LoVo (cell line): ENCODE measurements at places on chromosomes 1 and 21.

DNA sequence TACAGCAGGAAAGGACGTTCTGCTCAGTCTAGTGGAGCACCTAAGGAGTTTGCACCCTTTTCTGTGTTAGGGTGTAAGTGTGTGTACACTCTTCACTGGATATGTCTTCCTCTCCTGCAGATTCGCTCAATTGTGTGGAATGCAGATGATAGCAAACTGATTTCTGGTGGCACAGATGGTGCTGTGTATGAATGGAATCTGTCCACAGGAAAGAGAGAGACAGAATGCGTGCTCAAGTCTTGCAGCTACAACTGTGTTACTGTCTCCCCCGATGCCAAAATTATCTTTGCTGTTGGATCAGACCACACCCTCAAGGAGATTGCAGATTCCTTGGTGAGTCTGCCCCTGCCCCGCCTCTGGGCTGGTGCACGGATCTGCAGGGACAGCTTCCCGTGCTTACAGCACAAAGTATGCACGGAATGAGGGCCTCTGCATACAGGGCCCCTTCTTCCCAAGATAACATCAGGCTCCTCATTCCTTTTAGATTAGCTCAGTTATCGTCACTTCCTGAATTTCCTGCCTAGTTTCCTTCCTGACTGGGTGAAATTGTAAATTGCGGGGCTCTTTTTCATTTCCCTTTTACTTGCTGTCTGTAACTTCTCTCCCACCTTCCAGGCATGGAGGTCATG is 34.6 kb downstream of the CFAP57 start:
- peak; percentile 90 for DNase-seq

- DNase-seq, result no peak
Observed at GRCh38 chr1:234743791-234744611, 134.0 kb upstream of the IRF2BP2 start.

DNA sequence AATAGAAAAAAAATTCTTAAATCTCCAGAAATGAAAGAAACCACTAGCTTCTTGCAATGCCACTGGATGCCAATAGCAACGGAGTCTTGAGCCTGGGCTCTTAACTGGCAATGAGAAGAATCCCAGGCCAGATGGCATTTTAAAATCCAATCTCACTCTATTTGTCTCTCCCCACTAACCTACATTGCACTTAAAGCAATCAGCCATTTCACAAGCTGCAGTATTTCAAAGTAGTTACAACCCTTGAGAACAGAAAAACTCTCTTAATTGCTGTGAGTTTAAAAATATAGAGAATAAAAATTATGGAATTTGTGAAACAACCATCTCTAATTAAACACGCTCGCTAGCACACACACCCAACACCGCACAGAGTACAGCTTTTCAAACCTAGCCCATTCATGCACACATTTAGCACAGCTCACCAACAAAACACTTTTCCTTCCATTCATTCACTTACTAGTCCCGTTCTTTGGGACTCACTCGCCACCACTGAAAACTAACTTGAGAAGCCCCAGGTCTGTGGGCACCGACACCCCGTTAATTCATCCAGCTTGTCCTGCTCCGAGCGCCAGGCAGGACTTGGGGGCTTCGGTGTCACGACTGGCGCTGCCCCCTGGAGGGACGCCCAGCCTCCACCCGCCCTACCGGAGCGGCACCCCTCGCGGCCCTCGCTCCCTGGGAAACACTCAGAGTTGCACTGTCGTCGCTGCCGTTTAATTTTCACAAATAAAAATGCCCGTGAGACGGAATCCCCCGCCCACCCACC is 1.0 kb downstream of the DDAH1 start:
- DNase-seq, result no peak

- DNase-seq, result no peak
Observed at GRCh38 chr21:46183910-46184624, at the start of gene SPATC1L. Gene SPATC1L, minus strand, starts transcription at chr21:46184459. Its CDS starts 1,643 bp downstream, at chr21:46182816.

DNA sequence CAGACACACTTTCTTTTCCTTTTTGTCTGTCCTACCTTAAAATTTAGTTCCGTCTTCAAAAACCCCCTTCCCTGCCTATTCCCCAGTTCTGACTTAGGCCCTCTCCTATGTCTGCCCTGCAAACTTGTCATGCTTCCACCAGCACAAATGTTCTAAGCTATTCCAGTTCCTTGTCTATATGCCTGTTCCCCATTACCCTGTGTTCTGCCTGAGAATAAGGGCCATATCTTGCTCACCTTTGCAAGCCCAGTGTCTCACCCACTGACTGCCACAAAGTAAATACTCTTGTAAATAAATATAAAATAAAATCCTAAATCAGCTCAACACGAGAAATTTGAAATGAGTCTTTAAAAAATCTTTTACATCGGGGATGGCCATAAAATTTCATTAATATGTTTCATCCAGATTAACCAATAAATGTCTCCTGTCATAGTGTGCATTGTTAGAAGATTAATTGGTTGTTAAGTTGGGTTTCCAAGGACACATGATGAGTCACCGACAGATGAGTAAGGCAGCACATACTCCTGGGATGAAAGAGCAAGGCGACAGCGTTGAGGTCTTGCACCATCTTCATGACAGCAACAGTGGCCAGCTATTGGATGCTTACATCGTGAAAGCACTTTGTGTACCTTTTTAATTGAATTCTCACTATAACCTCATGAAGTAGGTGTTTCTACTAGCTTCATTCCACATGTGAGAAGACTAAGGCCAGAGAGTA is 92.6 kb upstream of the NGF start:
- peak; percentile 67 for DNase-seq

DNA sequence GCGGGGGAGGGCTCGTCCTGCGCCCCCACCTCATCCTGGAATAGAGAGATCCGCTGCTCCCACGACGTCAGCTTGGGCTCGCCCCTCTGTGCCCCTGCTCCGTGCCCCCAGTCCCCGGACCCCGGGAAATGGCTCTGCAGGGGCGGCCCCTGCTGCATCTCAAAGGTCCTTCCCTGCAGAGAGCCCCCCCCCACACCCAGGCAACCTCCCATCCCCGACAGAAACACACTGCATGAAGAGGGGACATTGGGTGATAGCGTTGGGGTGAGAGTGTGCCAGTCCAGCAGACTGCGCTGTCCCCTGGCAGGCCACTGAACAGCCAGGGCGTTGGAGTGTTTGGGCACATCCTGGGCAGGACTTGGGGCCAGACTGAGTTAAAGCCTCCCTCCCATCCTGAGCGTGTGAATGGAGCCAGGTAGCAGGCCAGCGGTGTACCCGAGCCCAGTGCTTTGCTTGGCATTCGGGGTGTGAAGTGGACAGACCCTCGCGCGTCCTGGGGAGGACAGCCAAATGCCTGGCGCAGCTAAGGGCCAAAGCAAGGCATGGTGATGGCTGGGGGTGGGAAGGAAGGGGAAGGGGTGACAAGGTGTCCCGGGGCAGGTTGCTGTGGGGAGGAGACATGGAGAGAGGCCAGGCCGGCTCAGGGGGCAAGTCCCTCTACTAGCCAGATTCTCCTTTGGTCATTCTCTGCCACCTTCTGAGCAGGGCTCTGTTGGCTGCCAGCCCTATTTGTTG is 633 bp upstream of the ETNK2 start:
- no peak for DNase-seq

DNA sequence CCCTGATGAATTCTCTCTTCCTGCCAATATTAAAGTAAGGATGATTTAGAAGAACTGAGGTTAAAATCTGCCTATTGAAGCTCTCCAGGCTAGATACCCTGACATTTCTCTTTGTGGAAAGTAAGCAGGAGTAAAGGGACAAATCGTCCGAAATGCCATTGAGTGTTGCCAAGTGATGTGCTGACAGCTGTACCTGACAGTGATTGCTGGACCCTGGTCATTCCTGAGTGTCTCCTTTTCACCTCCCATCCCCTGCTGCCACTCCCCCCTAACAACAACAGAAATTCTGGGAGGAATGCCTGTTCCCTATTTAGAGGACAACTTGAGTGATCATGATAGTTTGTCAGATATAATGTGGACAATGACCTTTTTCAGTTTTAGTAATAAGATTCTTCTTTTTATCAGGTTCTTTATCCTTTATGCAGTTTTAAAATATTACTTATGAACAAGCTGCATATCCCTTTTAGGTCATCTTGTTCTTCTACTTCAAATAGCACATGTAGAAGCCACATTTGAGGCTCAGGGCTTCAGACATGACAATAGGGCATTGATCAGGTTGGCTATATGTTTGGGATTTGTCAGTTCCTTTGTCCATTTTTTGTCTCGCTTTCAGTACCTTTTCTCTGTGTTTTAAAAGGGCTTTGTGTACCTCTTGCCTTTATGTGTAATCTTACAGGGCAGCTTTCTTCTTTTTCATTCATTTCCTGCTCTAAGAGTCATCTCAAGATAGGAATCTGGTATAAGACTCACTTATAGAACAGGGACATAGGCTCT is 56.0 kb downstream of the ITSN1 start:
- DNase-seq, result no peak

DNA sequence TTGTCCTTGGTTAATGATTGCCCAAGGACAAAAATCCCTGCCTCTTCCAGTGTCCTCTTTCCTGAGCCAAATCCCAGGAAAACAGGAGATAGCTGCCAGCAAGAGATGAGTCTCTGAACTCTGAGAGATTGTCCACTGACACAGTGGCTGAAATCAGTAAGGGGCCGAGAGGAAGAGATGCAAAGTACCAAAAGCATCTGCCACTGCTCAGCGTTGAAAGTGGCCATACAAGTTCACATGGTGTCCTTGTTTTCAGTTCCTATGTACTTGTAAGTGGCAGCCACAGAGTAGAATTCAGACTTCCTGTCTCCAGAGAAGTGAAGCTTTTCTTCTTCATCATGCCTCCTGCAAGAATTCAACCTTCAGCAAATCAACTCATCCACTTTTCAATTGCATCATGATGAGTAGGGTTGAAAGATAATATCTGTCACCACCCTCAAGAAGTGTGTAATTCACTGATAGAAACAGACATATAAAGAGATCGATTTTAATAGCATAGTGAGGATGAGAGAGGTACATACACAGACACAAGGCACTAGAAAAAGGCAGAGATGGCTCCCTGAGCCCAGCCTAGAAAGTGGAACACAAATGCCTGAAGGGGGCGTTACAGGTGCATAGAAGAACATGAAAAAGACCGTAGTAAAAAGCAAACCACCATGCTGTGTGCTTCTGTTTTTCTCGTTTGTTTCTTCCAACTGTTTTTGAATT is 185.8 kb downstream of the MRPL39 start:
- DNase-seq, result peak; percentile 2

DNA sequence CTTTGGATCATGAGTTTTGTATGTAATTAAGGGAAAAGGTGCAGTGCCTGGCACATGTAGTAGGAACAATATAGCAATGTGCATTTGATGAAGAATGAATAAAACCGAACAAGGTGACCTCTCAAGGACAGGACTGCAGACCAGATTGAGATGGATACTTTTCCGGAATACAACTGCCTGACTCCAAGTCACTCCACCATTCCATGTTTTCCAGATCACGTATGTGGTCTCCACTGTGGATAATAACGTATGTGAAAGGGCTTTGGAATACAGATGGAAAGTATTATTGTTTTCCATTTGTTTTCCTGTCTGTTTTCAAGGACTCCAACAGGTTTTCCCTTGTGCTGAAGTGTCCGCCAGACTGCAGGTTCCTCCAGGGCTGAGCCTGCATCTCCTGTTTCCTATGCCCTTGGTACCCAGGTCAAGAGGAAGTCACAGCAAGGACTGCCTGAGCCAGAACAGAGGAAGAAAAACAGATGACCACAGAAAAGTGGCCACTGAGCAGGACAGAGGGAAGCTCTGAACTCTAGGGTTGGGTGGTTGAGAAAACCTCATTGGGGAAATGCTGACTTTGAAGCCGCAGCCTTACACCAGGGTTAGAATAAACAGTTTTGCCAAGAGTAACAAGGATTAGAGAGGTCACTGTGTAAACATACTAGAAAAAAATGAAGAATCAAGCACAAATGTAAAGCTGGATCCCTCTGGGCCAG is 4.0 kb downstream of the CFAP45 start:
- no peak for DNase-seq

DNA sequence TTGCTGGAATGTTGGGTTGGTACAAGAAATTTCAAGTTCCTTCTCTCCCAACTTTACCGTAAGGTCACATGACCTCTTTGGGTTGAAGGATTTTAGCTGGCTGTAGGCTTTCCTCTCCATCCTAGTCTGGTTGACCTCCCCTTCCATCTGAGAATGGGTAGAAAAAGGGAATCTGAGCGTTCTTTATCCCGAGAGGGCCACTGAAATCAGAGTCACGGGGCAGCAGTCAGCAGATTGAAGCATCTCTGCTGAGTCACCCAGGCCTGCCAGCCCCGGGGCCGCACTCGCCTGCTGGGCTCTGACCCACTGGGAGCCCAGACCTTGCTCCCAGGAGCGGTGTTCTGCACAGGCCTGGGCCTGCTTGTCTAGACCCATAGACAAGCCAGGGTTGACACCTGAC is 31.0 kb downstream of the TMCC2 start:
- no peak for DNase-seq

- no peak for DNase-seq
Observed at GRCh38 chr1:81549588-81550127, 251.1 kb upstream of the ADGRL2 start.

- DNase-seq, result no peak
Observed at GRCh38 chr1:6310116-6310848, 49.4 kb upstream of the GPR153 start.

- no peak for DNase-seq
Observed at GRCh38 chr1:19436716-19437476, 48.4 kb downstream of the CAPZB start.

DNA sequence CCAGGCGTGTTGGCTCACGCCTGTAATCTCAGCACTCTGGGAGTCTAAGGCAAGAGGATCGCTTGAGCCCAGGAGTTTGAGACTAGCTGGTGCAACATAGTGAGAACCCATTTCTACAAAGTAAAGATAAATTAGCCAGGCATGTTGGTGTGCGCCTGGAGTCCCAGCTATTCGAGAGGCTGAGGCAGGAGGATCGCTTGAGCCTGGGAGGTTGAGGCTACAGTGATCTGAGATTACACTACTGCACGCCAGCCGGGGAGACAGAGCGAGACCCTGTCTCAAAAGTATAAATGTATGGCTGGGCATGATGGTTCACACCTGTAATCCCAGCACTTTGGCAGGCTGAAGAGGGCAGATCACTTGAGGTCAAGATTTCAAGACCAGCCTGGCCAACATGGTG is 51.5 kb upstream of the LBR start:
- no peak for DNase-seq

GRCh38 chr1:1282998-1283397 is 2.8 kb downstream of the SCNN1D start:
- DNase-seq, result no peak

- no peak for DNase-seq
Observed at GRCh38 chr1:13892671-13893325, 192.8 kb downstream of the PRDM2 start.

DNA sequence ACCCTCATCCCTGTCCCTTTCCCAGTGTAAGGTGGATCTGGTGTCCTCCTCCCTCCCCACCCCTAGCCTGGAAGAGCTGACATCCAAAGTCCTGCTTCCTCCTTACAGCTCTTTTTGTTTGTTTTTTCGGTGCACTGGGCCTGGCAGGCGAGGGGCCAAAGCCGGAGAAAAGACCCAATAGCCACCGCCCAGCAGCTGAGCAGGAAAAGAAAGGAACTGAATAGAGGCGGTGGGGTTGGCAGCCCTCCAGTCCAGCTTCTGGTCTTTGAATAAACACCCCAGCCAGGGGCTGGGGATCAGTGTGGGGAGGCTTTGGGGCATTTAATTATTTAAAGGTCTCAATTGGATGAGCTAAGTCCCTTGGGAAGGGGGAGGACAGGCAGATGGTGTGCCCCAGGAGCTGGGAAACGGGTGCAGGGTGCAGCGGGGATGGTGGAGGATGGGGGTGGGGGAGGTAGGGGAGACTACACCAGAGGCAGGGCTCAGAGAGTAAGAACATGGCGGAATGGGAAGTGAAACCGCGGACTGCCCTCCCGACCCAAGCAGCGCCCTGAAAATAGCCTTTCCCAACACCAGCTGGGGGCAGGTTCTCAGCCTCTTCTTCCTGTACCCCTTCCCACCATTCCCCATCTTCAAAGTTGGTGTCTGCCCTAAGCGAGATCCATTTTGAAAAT is 20.2 kb downstream of the BTG2 start:
- no peak for DNase-seq

GRCh38 chr21:25906587-25906986 is 171.8 kb downstream of the GABPA start:
- DNase-seq, result no peak
